ENCODE measurements at places on chromosomes 16 and 17.

DNA sequence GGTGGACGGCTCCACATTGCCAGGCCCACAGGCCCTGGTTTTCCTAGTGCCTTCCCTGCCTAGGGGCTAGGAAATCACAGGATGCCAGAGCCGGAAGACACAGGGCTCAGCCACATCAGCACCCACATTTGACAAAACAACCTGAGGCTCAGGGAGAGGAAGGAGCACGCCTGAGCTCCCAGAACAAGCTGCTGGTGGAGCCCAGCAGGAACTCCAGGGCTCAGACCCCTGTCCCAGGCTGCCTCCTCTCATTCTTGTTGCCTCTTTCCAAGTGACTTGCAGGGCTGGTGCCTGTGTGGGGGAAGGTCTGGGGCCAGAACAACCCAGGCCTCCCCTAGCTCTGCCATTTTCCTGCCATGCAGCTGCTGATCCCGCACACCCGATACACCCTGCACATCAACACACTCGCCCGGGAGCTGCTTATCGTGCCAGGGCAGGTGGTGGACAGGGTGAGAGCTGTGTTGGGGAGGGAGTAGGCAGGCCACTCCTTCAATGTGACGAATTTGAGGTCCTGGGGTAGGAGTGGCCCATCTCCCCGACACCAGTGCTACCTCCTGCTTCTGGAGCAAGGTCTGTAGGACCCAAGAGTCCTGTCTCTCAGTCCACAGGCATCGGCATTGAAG is 7.6 kb downstream of the ALOX15B start:
- DNase-seq, result no peak

DNA sequence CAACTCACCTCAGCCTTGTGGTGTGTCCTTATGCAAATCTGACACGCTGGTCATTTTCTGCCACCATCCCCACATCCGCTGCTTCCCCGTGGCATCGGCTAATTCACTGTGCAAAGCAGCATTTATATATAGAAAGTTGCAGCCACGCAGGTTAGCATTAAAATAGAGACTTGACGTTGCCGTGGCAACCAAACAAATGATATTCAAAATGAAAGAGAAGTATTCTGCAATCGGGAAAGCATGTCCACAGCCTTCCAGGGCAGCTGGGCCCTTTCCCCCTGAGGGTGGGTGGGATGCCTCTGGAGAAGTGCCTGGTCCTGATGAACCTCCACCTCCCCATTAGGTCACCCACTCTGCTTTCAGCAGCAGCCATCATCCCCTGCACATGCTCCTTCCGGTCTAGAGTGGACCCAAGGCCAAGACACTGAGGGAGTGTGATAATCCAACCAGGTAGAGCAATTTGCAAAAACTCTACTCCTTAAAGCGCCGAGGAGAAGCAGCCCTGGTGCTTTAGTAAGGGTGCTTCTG is 138.7 kb downstream of the GAS7 start:
- DNase-seq, result no peak

GRCh38 chr16:80500961-80501525 is 39.8 kb upstream of the DYNLRB2 start:
- no peak for DNase-seq

- DNase-seq, result no peak
Observed at GRCh38 chr17:15233022-15233805, 31.9 kb downstream of the PMP22 start.

DNA sequence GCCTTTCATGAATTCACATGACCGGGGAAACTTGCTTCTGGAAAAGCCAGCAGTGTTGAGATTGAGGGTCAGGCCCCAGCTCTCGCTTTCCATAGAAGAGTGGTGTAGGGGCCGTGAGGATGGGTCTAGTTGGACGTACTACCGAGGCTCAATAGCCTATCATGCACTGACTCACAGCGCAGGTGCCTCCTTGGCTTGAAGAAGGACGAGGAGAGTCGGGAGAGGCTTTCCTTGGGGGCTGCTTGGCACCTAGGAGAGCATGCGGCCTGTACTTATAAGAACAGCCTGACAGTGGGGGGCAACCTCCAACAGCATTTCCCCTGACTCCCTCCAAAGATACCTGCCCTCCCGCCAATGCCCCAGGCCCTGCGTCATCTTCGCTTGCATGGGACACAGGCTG is 37.6 kb downstream of the WSCD1 start:
- DNase-seq, result no peak
